Gastrocnemius medialis (tissue), 4 donors: ENCODE measurements at places on chromosomes 11 and 22. TPM values are rescaled to one million over a fixed set of nuclear protein-coding genes. Genes with fewer than 3 reads are reported as not detected.

The LSP1 gene
- total RNA-seq: 13.5 TPM

The OR6T1 gene
- not detected for total RNA-seq

The PHOX2A gene
- not detected for total RNA-seq

The KDM4F gene
- total RNA-seq: not detected

The TAGLN gene
- 27.4 TPM for total RNA-seq

The APLNR gene
- 0.32 TPM for total RNA-seq

The SERPIND1 gene
- 0.22 TPM for total RNA-seq

The LRRC32 gene
- total RNA-seq: 35.5 TPM

The PTPN5 gene
- total RNA-seq: 0.33 TPM

The TSPO gene
- total RNA-seq: 109 TPM

The DLG2 gene
- total RNA-seq: 4.7 TPM

The OR9I1 gene
- not detected for total RNA-seq

The KDM4E gene
- total RNA-seq: not detected

The DENND6B gene
- total RNA-seq: not detected

The CASP5 gene
- not detected for total RNA-seq

The SAA4 gene
- total RNA-seq: not detected

The RASSF10 gene
- not detected for total RNA-seq

The FERMT3 gene
- 6.8 TPM for total RNA-seq

The ANO1 gene
- total RNA-seq: 2.3 TPM

The MALAT1 gene
- total RNA-seq: 1,163 TPM

The OR4S1 gene
- not detected for total RNA-seq

The ESAM gene
- total RNA-seq: 26.4 TPM

The ACR gene
- not detected for total RNA-seq

The TTC36 gene
- not detected for total RNA-seq

The MS4A1 gene
- not detected for total RNA-seq

The OPCML gene
- not detected for total RNA-seq

The CBLIF gene
- total RNA-seq: not detected

The MMP8 gene
- 0.13 TPM for total RNA-seq

The DCDC1 gene
- not detected for total RNA-seq

The MUC5AC gene
- total RNA-seq: not detected

The ANO5 gene
- total RNA-seq: 18.8 TPM

The OR51A7 gene
- not detected for total RNA-seq

The HOATZ gene
- not detected for total RNA-seq

The RIMBP3B gene
- not detected for total RNA-seq

The RIBC2 gene
- not detected for total RNA-seq

The NTM gene
- 0.69 TPM for total RNA-seq

The C11orf87 gene
- total RNA-seq: not detected

The SHANK2 gene
- total RNA-seq: 0.40 TPM

The OSBPL5 gene
- 9.2 TPM for total RNA-seq

The GPHA2 gene
- not detected for total RNA-seq

The PHLDB1 gene
- 19.7 TPM for total RNA-seq

The SPI1 gene
- total RNA-seq: 0.44 TPM

The GRAMD1B gene
- 2.9 TPM for total RNA-seq

The HEPN1 gene
- not detected for total RNA-seq

The SLC22A12 gene
- not detected for total RNA-seq
